ENCODE measurements at places on chromosomes 2 and 18. TPM values are rescaled to one million over a fixed set of nuclear protein-coding genes. Genes with fewer than 3 reads are reported as not detected.

Gene IL36B
- not detected for total RNA-seq

Gene L3MBTL4
- total RNA-seq = 19.7 TPM

Gene HOXD8
- total RNA-seq = 0.25 TPM

Gene SPIRE1
- 78.7 TPM for total RNA-seq

Gene NBEAL1
- 40.1 TPM for total RNA-seq

Gene ABCG5
- not detected for total RNA-seq

Gene GRHL1
- total RNA-seq = 3.2 TPM

Gene PROKR1
- total RNA-seq = 0.25 TPM

Gene FHOD3
- 41.6 TPM for total RNA-seq

Gene DQX1
- 0.98 TPM for total RNA-seq

Gene PLEKHA3
- total RNA-seq = 14.8 TPM

Gene PLEK
- 1.7 TPM for total RNA-seq

Gene CRYGD
- total RNA-seq = 1.2 TPM

Gene GPD2
- 139 TPM for total RNA-seq

Gene LIMS4
- total RNA-seq = 0.25 TPM

Gene HAAO
- 1.5 TPM for total RNA-seq

Gene SCN2A
- 160 TPM for total RNA-seq

Gene EML6
- total RNA-seq = 3.4 TPM

Gene NETO1
- total RNA-seq = 27.0 TPM

Gene ALPI
- not detected for total RNA-seq

Gene VRK2
- total RNA-seq = 4.2 TPM

Gene ST3GAL5
- total RNA-seq = 26.6 TPM

Gene RRM2
- total RNA-seq = 4.4 TPM

Gene CTAGE1
- not detected for total RNA-seq

Gene DHX57
- 54.8 TPM for total RNA-seq

Gene NCKAP5
- total RNA-seq = 9.3 TPM

Gene TMEM127
- 16.0 TPM for total RNA-seq

Gene TRABD2A
- total RNA-seq = under 0.01 TPM

Gene ACVR1C
- total RNA-seq = 4.2 TPM

Gene POTEJ
- not detected for total RNA-seq

Gene ARHGAP15
- 19.9 TPM for total RNA-seq

Gene RALB
- total RNA-seq = 31.0 TPM

Gene DIS3L2
- total RNA-seq = 26.8 TPM

Gene ANO7
- 0.25 TPM for total RNA-seq

Gene C1QL2
- 4.4 TPM for total RNA-seq

Gene SIX3
- total RNA-seq = 0.49 TPM
